GM19239 (cell line): ENCODE measurements at places on chromosomes 12 and 14.

GRCh38 chr12:66288121-66288520 lies 14.2 kb upstream of the HELB start:
- no peak for DNase-seq

DNA sequence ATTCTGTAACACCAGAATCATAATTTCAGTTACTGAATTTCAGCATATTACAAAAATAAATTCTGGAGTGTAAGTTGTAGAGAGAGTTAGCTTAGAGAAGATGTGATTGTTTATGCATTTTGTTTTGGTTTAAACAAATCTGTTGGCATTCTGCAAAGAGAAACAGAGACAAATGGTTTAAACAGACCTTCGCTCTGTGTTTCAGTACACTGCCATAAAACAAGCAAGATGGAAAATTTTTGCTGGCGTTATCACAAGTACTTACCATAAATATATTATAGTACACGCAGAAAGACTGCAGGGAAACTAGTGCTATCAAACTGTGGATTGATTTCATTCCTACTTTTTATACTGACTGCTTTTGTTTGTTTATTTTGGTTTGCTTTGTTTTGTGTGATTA lies 850.3 kb upstream of the FOXG1 start:
- no peak for DNase-seq

DNA sequence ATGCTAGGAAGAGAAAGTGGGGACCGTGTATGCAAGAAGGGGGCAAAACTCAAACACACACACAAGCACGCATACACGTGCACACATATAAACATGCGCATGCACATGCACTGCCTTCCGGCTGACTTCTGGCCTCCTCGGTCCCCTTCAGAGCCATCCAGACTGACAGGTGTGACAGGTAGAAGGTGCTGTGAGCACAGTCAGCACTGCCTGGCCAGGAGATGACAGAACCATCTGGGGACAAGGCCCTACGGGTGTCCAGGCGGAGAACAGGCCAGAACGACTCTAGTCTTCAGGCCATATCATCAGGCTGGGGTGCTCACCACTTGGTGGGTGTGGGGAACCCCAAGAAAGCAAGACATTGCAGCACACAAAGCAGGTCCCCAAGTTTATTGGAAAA lies 7.3 kb downstream of the KRT83 start:
- no peak for DNase-seq

DNA sequence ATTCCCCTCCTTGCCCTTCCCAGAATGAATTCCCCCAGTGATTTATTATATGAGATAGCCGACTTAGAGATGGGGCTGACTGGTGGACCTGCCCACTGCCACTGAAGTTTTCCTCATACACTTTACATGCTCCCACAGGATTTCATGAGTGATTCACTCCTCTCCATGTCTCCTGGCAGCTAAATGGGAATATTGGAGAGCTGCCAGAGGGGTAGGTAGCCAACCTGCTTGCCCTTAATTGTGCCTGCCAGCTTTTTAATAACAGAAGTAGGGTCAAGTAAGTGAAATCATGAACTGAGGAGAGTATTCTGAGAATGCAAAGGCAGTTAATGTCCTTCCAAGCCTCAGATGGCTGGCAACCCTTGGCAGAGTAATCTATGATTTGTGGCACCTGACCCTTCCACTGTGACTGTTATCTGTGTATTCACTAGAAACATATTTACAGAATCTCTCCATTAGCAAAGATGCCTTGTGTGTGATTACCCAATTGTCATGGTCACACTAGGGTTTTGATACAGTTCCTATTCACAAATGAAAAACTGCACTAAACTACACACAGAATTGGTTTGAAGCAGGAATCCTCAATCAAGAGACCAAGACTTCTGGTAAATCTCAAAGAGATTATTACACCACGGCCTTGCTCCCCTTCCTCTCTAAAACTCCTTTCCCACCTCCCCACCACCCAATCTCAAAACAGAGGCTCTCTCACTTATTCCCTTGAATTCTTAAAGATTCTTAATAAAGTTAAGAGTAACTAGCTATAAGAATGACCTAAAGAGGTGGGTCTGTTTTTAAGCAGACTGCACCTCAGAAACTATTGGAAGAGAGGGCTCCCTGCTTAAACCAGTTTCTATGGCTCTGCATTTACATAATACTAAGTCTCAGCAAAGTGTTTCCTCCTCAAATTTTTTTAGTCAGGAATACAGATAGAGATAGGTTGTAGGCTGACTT lies 17.2 kb downstream of the NKX2-1 start:
- DNase-seq: no peak

DNA sequence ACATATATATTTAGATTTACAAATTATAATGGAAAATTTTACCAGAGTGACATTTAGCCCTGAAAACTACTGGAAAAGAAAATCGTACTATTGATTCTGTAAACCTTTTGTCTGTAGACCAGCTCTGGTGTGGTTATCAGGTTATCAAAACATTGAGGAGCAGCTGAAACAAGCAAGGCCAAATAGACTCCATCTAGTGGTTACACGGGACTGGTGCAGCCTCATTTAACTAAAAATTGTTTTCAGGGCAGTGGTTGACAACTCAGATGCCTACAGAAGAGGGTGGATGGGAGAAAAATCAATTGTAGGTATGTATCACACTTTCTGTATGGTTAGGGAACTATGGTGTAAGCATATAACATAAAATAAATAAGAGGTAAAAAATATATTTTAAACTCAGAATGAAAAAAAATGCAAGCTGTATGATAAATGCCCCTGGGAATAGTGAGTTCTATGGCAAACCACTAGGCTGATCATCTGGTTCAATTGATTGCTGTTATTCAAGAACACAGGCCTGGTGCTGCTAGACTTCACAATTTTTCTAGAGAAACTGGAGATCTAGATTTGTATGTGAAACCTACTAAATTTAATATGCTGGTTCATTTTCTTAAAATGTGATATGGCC lies 51.2 kb downstream of the ACSS3 start:
- DNase-seq: peak; percentile 4

DNA sequence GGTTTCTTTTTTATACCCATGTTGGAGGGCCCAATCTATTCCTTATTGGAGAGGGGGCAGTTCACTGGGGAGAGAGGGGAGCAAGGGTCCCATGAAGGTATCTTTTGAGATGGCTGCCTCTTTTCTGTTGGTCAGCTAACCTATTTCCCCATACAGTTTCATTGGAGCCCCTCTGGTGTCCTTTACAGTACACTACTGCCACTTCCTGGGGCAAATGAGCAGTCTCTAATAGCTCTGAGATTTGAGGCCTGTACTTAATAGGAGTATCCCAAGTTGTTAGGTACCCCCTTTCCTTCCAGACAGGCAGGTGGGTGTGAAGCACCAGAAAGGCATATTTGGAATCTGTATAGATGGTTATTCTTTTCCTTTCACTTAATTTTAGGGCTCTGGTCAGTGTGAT lies 41.3 kb upstream of the RNU6-8 start:
- no peak for DNase-seq

DNA sequence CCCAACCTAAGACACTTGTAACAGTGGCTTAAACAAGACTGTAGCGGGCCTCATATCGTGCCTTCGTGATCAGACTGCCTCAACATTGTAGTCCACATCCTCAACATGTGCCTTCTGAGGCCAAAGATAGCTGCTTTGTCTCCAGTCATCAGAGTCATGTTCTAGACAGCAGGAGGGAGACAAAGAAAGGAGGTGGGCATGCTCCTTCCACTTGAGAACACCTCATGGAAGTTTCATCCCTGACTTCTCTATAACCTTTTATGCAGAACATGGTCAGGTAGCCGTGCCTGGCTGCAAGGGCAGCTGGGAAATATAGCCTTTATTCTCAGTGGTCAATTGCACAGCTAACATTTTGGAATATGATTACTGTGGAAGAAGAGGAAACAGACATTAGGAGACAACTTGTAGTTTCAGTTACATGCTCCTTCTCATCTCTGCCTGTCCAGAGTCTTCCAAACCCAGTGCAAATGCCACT lies 25.3 kb upstream of the DHRS2 start:
- DNase-seq: no peak

- no peak for DNase-seq
Observed at GRCh38 chr12:2402073-2402579, 349.3 kb downstream of the CACNA1C start.

DNA sequence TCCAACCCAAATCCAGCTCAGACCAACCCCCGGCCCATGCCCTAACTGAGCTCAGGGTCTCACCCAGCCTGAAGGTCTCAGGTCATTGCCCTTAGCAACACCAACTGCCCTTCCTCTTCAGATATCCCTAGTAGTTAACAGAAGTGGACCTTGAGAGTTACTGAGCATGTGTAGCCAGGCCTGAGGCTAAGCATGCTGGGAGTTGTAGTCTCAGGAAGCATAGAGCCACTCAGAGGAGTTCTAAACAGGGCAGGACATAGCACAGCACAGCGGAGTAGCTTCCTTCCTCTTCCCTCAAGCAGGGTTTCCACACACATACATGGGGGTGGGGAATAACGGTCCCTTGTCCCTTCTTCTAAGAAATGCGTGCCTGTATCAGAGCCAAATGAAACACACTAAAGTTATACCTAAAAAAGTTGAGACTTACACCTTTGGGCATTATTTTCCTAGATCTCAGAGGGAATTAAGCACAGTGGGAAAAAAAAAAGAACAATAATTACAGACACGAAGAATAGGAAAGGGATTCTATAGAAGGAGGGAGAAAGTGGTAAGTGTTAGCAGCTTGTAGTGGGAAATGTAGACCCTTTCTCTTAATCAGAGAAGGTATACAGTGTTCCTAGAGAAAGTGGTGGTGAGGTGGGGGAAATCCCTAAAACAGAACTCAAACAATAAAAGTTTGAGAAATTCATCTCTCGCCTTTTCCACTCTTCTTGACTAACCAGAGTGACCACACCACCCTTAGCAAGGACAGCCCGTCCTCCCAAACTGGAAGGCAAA lies 4.4 kb downstream of the KMT2D start:
- DNase-seq: peak; percentile 94

- DNase-seq: no peak
Observed at GRCh38 chr14:35138585-35138984, 16.2 kb downstream of the PRORP start.

GRCh38 chr14:64684091-64684490 lies 20.1 kb upstream of the PLEKHG3 start:
- no peak for DNase-seq

GRCh38 chr12:120346681-120347080 lies 19.1 kb upstream of the PLA2G1B start:
- DNase-seq: no peak

DNA sequence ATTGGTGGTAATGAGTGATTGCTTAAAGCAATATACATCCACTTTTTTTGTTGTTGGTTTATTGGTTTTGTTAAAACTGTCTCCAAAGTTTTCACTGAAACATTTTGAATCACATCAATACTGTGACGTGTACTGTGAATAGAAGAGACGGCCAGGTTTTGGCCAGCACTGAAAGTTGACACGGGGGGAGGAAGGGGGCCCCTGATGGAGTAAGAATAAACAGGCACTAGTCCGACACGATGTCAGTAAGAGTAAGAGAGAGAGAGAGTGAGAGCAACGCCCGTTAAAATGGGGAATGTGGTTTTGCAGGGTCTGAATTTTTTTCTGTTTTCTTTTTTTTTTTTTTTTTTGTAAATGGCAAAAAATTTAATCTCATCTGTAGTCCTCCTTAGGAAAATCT lies 14.7 kb downstream of the PEBP1 start:
- no peak for DNase-seq

DNA sequence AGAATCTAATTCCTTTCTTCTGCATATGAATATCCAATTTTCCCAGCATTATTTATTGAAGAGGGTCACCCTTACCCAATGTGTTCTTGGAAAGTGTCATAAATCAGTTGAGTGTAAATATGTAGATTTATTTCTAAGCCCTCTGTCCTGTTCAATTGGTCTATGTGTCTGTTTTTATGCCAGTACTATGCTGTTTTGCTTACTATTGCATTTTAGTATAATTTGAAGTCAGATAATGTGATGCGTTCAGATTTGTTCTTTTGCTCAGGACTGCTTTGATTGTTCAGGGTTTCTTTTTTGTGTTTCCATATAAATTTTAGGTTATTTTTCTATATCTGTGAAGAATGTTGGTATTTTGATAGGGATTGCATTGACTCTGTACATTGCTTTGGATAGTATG lies 420.4 kb upstream of the MIS18BP1 start:
- no peak for DNase-seq

GRCh38 chr14:103337794-103338193 lies 3.8 kb downstream of the EIF5 start:
- no peak for DNase-seq

DNA sequence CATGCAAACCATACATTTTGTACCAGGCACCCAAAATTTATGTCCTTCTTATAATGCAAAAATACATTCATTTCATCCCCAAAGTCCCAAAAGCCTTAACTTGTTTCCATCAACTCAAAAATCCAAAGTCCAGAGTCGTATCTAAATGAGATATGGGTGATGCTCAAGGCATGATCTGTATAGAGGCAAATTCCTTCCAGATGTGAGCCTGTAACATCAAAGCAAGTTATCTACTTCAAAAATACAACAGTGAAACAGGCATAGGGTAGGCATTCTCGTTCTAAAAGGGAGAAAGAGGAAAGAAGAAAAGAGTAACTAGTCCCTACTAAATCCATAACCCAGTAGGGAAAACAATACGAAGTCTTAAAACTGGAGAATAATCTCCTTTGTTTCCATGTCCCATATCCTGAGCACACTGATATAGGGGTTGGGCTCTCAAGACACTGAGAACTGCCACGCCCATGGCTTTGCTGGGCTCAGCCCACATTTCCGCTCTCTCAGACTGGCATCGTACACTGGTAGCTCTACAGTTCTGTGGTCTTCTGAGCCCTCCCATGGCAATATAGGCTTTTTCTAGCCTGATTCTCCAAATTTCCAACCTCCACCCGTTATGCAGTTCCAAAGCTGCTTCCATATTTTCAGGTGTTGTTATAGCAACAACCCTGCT lies 232.8 kb downstream of the TMTC2 start:
- no peak for DNase-seq

- no peak for DNase-seq
Observed at GRCh38 chr14:32509632-32510187, 180.6 kb downstream of the AKAP6 start.

DNA sequence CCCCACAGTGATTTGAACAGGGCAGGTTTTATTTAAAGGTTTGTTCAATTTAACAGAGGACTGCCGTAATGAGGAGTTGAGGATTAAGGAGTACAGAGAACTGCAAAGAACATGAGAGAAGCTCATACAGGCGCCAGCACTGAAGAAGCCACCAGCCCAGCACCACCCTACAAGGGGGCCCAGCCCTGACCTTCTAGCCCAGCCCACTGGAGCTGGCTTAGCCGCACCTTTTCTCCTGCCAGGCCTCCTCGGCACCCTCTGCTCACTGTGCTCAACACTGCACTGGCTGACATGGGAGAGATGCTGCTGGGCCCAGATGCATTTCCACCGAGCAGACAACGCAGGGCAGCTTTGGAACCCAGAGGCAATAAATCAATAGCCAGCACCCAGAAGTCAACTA lies 36.5 kb upstream of the SFSWAP start:
- no peak for DNase-seq

- DNase-seq: no peak
Observed at GRCh38 chr14:32345311-32345791, 16.3 kb downstream of the AKAP6 start.

DNA sequence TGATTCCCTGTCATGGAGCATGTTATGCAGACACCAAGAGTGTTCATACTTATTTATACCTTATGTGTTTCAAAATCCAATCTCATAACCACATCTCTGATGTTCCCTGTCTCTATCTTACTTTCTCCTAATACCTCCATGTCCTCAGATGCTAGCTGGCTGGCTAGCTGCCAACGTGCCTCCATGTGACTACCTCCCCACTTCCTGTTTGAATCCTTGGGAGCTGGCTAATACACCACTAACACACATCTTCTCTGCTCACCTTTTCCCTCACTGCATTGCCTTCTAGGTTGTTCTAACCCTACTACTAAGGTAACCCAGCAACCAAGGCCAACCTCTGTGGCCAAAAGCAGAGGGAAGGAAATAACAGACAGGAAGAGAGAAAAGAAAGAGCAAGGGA lies 27.3 kb downstream of the TTC5 start:
- DNase-seq: no peak

- DNase-seq: no peak
Observed at GRCh38 chr12:3045494-3045893, 31.7 kb upstream of the TSPAN9 start.
